AG09309 (cell line): ENCODE measurements at places on chromosomes 6 and 20.
A peak's percentile ranks its signal among the peaks of the same experiment; 100 is the strongest.

DNA sequence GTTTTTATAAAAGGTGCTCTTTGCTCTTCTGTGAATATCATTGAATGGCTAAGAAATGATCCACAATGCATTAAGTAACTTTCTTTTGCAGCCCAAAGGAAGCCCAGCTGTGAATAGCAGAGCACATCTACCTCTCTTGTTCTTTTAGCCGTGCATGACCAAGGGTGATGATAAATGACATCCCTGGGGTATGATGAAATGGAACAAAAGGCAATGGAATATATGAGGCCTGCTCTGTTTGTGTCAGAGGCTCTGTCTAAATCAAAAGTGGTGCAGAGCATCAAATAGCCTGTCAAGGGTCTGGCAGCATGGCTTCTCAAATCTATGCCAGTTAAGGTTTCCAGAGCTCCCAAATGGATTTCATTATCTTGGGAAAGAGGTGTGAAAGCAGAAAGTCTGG, 362.6 kb upstream of the RNF217 start:
- DNase-seq: no peak

DNA sequence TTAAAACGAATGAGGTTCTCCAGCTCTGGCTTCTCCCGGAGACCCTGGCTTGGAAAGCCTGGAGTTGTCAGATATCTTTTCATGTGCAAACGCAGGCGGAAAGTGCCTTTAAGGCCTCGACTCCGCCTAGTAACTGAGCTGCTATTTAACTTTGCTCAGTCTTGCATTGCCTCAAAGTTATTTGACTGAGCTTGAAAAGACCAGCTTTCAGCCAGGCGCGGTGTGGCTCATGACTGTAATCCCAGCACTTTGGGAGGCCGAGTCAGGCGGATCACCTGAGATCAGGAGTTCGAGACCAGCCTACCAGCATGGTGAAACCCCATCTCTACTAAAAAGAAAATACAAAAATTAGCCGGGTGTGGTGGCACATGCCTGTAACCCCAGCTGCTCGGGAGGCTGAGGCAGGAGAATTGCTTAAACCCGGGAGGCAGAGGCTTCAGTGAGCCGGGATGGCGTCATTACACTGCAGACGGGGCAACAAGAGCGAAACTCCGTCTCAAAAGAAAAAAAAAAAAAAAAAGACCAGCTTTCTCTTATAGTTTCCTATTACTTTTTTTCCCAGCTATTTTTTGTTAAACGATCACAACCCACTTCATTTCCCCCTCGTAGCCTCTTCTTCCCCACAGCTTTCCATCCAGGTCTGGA, 1.9 kb downstream of the GCNT2 start:
- DNase-seq: no peak

DNA sequence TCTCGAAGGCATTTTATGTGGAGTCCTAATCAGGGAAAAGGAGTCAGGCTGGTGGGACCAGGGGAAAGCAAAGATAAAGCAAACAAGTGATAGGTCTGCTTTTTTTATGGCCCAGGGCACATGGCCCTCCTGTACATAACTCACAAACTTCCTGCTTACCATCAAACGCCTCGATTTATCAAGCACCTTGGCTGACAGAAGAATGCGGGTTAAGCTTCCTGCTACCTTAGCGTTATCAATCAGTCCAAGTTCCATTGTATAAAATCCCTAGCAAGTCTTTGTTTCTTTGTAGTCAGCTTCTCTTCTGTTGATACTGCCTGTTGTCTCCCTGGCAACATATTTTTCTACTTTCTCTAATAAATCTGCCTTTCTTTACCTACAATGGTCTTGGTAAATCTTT, 4.1 kb upstream of the TRIM27 start:
- DNase-seq: no peak

- DNase-seq: no peak
These were observed 13.9 kb upstream of the CD93 start for GRCh38 chr20:23099791-23100719.

DNA sequence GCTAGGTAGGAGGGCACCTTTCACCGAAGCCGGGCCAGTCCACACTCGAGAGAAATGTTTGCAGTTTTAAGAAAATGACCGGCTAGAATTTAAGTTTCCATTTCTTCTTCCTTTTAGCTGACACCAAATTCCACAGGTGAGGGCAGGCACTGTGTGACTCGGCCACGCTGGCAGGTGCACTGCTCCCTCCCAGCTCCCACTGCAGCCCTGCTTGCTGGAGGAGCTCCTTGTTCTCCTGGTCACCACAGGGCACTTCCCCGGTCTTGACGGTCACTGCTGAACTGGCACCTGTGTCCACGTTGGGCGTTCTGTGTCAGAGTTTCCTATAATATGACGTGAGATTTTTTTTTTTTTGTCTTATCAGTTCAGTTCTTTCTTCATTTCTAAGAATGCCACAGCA, 3.6 kb upstream of the KIF25 start:
- no peak for DNase-seq

GRCh38 chr6:100271625-100272024, 193.1 kb downstream of the SIM1 start:
- no peak for DNase-seq

GRCh38 chr6:21826023-21826422, 232.5 kb downstream of the SOX4 start:
- DNase-seq: no peak

DNA sequence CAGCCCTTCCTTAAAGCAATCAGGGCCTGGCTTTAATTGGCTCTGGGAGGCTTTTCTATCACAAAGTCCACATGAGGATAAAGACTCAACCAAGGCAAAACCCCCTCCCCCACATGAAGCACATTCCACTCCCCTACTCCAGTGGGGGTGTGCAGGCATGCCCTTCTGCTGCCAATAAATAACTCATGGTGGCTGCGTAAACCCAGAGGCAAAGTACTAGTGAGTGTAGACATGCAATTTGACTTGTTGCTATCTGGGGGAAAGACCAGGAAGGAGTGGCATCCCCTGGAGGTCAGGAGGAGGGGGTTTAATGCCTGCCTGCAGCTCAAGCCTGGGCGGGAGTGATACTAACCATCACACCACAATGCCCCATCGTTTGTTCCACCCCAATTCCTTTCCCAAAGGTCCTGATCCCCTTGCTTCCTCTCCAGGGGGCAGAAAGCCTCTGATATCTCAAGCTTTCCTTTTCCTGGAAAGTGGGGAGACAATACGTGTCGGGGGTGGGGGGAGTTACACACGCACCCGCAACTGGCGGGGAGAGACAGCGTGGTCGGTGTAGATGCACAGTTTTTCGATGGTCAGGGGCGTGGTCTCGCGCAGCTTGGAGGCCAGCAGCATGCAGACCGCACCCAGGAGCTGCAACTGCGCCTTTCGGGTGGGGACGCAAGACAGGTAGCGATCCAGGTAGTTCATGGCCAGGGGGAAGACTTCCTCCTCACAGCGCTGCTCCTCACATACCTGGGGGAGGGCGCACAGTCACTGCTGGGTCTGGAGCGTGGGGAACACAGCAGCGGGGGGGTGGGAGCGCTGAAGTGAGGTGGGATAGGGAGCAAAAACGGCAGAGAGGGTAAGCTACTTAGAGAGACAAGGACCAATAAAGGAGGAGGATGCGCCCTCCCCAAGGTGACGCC, 1.5 kb downstream of the CCND3 start:
- DNase-seq: no peak

DNA sequence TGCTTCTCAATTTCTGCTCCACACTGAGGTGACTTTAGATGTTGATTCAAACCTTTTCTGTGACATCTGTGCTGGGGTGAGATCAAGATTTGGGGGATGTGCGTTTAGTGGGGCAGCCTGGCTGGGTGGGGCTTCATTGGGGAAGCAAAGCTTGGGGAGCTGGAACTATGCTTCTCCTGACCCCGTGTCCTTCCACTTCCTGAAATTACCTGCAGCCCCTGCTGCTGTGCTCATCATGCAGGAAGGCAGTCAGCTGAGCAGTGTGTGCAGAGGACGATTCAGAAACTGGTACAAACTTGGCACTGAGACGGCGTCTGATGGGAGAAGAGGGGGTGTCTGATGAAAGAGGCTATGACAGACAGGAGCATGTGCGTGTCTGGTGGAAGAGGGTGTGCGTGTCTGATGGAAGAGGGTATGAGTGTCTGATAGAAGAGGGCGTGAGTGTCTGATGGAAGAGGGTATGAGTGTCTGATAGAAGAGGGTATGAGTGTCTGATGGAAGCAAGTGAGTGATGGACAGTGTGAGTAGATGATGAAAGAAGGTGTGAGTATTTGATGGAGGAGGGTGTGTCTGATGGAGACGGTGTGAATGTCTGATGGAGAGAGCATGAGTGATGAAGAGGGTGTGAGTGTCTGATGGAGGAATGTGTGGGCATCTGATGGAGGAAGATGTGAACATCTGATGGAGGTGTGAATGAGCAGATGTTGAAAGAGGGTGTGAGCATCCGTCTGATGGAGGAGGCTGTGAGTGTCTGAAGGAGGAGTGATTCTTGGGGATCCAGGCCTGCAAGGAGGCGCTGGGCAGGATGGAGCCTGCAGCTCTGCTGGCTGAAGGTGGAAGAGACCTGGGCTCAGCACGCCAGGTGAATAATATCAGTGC, 103.4 kb downstream of the SYCP2 start:
- no peak for DNase-seq

GRCh38 chr6:41503827-41504465, 42.2 kb upstream of the FOXP4 start:
- DNase-seq: no peak

DNA sequence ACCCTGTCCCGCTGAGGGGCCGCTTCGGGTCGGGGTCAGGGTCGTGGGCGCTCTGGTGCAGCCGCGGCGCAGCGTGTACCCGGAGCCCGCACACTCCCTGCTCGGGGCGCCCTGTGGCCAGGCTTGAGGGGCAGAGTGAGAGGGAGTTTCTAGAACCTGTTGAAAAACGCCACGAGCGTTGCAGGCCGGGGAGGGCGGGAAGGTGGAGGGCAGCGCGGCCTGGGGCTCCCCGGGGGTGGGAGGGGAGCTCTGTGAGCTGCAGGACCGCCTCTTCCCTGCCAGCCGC, 539 bp upstream of the BHLHE23 start:
- DNase-seq: no peak

DNA sequence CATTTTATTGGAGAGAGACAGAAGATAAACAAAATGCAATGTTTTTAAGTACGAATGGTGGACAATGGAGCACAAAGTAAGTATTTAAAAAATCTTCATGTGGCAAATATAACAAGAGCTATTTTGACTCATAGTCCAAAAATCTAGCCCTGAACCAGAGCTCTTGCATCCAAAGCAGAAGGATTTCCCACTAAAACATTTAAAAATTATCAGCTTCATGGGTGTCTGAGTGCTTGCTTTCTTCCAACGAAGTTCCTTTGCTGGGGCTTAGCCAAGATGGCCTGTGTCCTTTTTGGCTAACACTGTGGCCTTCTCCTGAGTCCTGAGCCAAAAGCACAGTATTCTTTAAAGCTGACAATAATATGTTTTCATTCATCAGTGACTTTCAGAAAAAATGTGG, 161.7 kb downstream of the RIMS1 start:
- DNase-seq: no peak

- no peak for DNase-seq
These were observed 3.8 kb downstream of the TRIM15 start for GRCh38 chr6:30167101-30167500.

DNA sequence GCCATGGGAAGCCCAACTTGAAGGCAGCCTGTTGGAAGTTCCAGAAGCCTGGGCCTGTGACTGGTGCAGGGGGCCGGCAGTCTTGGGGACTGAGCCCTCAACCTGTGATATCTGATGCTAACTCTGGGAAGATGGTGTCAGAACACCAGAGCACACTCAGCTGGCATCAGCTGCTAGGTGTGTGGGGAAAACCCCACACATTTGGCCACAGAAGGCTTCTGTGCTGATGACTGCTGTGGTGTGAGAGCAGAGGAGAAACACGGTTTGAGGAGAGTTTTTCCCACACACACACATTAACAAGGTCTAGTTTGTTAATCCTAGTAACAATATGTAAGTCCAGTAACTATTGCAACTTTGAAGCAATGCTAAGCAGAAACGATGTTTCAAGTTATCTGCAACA, 78.0 kb downstream of the PSMB1 start:
- no peak for DNase-seq

- peak; percentile 14 for DNase-seq
These were observed 59.2 kb downstream of the RBM38 start for GRCh38 chr20:57450419-57450818.

DNA sequence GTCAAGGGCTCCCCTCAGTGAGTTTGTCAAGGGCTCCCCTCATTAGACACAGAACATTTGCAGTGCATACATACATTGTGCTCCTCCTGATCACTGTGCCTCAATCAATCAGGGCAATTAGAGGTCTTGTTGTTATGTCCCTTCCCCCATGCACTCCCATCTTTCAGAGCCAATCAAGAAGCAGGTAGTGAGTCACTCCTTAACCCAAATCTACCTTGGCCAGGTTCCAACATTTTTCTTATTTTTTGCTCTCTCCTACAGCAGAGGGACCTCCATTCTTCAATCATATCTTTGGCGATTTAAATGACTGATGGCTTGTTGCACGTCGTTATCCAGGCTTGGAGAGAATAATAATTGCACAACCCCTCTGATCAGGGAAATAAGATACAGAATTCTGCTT, 409.9 kb upstream of the SPTLC3 start:
- DNase-seq: no peak

DNA sequence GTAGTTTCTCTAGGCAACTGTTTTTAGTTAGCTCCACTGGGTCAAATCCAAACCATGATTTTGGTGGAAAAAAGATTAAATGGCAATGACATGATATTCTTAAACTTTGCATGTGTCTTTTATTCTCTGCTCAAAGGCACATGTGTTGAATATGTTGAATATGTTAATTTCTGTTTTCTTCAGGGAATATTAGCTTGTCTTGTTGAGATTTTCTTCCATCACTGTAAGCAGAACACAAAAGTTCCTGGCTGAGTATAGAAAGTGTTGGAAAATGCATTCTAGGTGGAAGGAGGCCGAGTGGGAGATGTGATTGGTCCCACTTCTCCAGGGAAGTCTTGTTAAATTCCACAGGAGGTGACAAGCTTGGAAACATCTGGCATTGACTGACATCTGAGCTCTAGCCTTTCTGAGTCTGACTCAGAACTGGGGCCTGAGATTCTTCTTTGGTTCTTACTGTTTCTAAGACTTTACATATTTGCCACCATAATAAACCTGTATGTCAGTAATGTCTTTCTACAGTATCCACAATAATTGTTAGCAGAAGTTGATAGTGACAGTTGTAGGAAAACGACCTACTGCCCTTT, 81.1 kb downstream of the LAMA4 start:
- no peak for DNase-seq

DNA sequence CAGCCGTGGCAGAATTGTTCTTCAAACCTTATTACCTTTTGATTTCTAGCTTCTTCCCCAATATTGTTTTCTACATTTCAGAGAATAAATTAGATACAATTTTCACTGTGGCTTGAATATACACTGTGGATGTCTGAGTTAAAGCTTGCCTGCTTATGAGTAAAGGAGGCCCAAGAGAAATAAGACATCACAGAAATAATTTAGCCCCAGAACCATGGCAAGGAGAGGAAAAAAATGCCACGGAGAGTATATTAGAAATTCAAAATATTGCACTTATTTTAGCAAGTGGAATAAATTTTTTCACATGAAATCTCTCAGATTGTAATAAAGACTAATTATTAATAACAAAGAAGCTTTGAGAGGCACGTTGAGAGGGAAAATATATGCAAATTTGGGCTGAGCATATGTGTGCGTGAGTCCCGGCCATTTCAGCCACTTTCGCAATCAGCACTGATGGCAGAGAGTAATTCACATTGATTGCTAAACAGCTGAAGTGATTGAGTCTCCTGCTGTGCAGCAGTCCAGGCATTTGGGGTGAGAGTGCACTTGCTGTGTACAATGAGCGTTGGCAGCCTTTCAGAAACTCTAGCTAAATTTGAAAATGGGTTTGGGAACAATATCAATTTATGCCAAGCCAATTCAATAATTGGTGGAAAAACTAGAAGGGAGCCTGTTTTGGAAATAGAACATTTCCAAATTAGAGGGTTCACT, 596.0 kb downstream of the EPM2A start:
- no peak for DNase-seq
